Lung microvascular endothelial cell (primary cell): ENCODE measurements at places on chromosomes 2 and 18.

GRCh38 chr2:8258406-8258805 lies 423.4 kb upstream of the ID2 start:
- no peak for DNase-seq

DNA sequence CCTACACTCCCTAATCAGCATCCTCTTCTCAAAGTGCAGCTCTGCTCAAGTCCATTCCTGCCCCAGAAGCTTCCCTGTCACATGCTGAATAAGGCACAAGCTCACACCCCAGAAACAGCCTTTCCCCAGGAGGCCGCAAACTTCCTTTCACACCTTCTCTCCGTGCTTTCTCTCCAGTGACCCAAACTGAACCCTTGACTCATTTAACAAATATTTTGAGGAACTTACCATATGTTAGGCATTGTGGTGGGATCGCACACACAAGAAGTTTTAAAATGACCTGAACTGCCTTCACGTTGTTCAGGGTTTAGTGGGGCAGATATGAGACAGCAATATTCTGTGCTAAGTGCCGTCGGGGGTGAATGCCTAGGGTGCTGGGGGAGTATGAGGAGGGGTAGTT lies 161.3 kb downstream of the INSIG2 start:
- DNase-seq, result no peak

GRCh38 chr2:209351636-209352035 lies 72.2 kb upstream of the MAP2 start:
- no peak for DNase-seq

DNA sequence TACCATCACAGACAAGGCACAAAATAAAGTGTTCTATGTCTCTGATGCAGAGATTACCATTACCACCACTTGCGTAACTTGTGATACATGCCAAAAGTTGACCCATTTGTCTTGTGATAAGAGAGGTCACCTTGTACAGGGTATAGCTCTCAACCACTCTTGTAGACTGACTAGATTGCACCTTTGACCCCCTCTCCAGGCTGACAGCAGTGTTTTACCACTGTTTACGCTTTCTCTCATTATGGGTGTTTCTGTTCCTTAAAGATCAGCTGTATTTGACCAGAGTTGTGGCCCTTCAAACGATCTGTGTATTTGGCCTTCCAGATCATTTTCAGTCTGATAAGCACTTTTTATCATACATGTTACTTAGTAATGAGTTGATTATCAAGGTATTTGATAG lies 215.7 kb upstream of the HNMT start:
- no peak for DNase-seq

- DNase-seq, result no peak
Measured at GRCh38 chr2:6924924-6925409, 7.8 kb downstream of the RNF144A start.

DNA sequence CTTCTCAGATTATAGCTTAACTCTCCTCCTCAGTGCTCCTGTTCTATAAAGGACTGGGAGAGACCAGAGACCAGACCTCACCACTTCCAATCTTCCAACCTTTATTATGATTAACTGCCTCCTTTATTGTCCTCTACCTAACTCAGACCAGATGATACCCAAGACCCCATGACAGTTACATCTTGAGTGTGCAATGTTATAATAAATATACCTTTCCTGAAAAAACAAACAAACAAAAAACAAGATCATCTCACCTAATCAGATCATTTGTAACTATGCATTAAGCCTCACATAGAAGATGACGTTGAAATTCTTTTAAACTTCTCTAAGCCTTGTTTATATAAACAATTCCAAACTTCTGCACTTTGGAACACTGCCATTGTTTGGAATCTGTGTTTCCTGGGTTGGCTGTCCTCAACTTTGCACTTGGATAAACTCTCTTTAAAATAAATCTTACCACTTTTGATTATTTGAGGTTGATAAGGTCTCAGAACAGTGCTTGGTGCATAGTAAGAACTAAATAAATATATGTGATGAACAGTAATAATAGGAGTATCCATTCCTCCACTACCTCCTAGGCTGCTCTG lies 342.7 kb downstream of the TDRD15 start:
- no peak for DNase-seq

- DNase-seq, result no peak
Measured at GRCh38 chr18:71471963-71472725, 1072.0 kb downstream of the CBLN2 start.

GRCh38 chr2:208674919-208675318 lies 268.3 kb downstream of the PTH2R start:
- DNase-seq, result no peak

- no peak for DNase-seq
Measured at GRCh38 chr2:203987959-203988358, 51.4 kb downstream of the ICOS start.

DNA sequence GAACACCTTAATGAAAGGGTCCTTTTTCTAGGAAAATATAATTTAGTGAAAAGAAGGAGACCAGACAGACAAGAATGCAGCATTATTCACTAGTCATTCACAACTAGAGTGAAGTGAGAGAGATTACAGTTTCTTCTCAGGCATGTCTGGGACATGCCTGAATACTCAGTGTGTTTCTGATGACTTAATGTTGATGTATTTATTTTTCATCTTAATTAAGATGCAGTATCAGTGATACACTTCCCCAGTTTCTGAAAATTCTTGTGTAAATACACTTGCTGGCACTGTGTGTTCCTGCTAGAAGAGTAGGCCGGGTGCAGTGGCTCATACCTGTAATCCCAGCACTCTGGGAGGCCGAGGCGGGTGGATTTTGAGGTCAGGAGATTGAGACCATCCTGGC lies 143.6 kb downstream of the MYO3B start:
- no peak for DNase-seq
